ENCODE measurements at places on chromosomes 11 and 22.

DNA sequence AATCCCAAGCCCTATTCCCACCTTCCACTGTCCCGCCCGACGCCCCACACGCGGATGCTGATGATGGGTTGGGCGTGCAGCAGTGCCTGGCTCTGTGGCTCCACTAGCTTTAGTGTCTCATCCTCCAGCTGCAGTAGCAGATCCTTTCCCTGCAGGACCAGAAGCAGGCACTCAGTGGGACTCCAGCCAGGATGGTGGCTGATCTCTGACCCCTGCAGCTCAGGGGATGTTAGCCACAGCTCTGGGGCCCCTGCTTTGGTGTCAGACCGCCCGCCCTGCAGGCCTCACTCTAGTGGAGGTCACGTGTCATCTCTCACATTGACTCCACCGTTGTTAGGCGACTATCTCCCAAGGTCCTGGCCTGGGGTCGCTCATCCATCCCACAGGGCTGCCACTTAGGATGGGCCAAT lies 11.8 kb downstream of the SMPD1 start:
- DNase-seq = no peak

- DNase-seq = no peak
Measured at GRCh38 chr22:44693756-44694155, 8.2 kb upstream of the PRR5 start.

DNA sequence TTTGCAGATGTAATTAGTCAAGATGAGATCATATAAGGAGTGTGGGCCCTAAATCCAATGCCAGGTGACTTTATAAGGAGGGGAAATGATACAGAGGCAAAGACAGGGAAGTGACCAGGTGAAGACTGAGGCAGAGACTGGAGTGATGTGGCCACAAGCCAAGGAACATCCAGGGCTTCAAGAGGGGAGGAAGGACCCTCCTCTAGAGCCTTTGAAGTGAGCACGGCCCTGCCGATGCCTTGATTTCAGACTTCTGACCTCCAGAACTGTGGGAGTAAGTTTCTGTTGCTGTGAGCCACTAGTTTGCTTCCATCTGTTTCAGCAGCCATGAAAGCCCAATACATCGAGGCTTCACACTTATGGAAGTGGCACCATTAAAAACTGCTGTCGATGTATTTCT lies 78.7 kb downstream of the SHANK2 start:
- no peak for DNase-seq

DNA sequence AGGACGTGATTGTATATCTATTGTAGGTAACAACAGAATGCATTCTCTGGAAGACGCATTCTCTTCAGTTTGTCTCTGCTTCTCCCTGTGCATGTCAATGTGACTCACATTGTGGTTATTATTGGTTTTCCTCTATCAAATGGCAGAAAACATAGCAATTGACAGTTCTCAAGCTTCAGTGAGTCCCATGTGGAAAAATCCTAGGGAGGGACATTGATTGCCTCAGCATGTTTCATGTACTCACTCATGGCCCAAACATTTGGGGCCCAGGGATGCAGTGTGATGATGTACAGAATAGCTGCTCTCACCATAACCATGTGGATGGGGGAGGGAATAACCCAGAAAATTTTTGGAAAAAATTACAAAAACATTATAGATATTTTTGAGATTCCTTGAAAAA lies 9.3 kb upstream of the ARL14EP start:
- DNase-seq = no peak

- DNase-seq = no peak
Measured at GRCh38 chr11:21774212-21774611, 418.7 kb upstream of the ANO5 start.

DNA sequence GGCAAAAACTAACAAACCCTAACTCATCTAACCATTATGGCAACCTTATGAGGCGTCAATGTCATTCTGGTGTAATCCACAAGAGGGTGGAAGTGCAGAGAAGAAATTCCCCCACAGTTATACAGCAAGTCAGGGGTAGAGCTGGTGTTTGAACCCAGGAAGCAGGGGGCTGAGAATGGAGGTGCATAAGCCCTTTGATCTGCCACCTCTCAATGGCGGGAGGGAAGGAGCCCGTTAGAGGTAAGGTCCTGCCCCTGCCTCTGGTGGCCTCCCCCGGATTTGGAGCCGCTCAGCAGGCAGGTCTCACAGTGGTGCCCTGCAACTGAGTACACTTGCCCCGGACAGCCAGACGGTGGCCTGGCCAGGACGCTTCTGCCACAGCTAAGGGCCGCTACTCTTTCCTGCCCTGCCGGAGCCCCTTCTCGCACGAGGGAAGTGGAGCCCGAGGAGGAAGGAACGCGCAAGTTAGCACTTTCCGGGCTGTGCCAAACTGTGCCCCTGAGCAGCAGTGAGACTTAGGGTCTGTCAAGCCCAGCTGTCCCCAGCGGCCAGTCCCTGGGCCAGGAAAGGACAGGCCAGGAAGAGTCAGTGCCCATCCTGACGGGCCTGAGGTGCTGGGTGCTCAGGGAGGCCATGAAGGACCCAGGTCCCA lies 1.1 kb downstream of the FXYD2 start:
- peak; percentile 23 for DNase-seq

DNA sequence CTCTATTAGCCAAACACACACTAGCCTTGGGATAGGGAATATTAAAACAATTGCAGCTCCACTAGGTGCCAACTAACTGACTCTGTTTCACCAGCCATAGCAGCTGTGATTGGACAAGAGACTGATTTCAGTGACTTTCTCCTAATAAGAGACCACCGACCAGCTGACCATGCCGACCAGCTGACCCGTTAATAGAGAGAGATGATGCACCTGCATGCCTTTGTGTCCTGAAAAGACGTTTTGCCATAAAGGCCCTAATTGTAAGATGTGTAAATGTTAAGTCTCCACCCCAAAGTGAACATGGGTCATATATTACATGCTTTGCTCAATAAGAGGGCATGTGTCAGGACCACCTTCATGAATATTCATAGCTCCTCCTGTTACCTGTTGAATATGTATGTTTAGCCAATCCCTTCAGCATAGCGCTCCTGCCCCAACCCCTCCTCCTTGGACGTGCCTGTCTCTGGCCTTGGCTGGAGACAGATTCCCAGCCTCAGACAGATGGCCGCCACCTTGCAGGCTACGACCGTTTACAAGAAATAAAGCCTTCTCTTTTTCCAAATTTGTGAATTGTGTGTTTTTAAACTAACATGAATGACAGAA lies 1.3 kb upstream of the NADSYN1 start:
- no peak for DNase-seq

DNA sequence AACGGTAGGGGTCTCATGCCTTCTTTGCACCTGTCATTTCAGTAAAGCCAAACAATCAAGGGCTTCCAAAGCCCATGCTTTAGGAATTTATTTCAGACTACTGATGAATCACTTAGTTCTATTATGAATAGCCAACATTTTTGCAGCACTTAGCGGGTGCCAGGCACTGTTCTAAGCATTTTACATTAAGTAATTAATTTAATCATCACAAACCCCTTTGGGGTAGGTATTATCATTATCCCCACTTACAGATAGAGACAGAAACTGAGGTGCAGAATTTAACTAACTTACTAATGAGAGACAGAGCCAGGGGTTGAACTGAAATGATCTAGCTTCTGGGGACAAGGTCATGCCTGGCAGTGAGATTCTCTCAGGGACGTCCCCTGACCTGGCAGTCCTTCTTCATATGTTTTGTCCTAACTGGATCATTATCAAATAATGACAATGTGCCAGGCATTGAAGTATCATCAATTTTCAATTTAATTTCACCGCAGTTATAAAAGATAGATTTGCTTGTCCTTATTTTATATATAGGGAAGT lies 31.7 kb upstream of the NAV2 start:
- DNase-seq = no peak
